ENCODE measurements at places on chromosomes 7 and 10. TPM values are rescaled to one million over a fixed set of nuclear protein-coding genes. Genes with fewer than 3 reads are reported as not detected.

RPS24 gene
- total RNA-seq: 1,818 TPM

NPY4R gene
- total RNA-seq: not detected

DNA sequence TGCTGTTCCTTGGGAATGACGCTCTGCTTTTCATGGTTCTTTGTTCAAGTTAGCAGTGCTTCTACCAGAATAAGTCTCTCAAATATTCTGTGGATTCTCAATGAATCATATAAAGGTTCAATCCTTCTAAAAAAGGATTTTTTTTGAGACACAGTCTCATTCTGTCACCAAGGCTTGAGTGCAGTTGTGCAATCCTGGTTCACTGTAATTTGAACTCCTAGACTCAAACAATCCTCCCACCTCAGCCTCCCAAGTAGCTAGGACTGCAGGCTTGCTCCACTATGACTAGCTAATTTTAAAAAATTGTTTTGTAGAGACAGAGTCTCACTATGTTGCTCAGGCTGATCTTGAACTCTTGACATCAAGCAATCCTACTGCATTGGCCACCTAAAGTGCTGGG lies 64.9 kb upstream of the RELN start:
- no peaks in the 10 kb centered on the region for H3K27me3 ChIP-seq
- no peak overlapping the region for H3K4me3 ChIP-seq
- H3K4me1 ChIP-seq: no peaks in the 10 kb centered on the region
- no peak overlapping the region for H3K27ac ChIP-seq
- no peak for DNase-seq
- H3K36me3 ChIP-seq: no peaks in the 10 kb centered on the region

DNA sequence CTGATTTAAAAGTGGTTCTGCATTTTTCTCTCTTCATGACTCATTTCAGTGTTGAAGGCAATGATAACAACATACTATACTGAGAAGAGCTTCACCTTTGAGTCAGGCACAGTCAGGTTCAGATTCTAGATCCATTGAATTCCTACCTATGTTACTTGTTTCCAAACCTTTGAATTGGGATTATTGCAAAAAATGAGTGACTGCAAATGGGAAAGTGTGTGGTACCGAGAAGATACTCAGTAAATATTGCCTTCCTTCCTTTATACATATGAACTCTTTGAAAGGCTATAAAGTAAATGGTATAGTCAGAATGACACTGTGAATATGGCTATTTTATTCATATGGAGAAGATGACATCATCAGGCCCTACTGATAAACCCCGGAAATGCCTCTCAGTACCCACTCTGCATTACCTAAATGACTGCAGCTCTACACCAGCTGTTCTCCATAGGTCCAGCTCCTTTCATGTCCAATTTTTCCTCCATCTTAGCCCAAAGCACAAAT lies 66.7 kb upstream of the FGL2 start:
- peaks cover 16% of the 10 kb centered on the region for H3K4me1 ChIP-seq
- H3K36me3 ChIP-seq: peaks cover 9% of the 10 kb centered on the region
- no peak overlapping the region for H3K4me3 ChIP-seq
- no peak for DNase-seq
- H3K27ac ChIP-seq: peak overlapping the region; percentile 71

DNA sequence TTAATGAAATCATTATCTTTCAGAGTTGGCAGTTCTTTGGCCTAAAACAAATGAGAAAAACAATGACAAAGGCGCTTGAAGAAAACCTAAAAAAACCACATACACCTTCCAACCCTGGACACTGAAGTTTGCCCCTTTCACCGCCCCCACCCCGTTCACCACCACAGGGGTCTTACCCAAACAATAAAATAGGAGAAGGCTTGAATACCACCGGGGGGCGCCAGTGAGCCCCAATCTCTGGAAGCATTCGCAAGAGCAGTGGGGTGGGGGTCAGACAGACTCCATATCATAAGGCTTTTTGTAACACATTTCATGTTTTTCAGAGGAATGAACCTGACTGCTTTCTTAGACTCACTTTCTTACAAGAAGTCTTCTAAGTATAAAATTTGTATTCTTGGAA lies 163.6 kb downstream of the PIP4K2A start:
- H3K27ac ChIP-seq: no peak overlapping the region
- peaks cover 11% of the 10 kb centered on the region for H3K4me1 ChIP-seq
- DNase-seq: peak; percentile 85
- peaks cover 47% of the 10 kb centered on the region for H3K36me3 ChIP-seq
- no peaks in the 10 kb centered on the region for H3K27me3 ChIP-seq
- no peak overlapping the region for H3K4me3 ChIP-seq

Measured in activated CD4-positive, alpha-beta T cell treated with anti-CD3 and anti-CD28 coated beads, Interleukin-2, amount 10 ng/mL, durations not matched to agents 24 days and 14 days (primary cell).